T follicular helper cell (primary cell): ENCODE measurements at places on chromosomes 5 and 9.
A peak's percentile ranks its signal among the peaks of the same experiment; 100 is the strongest.

- DNase-seq: no peak
Measured at GRCh38 chr9:85892401-85892800, 48.5 kb upstream of the NAA35 start.

GRCh38 chr9:98978231-98978681 is 34.5 kb downstream of the COL15A1 start:
- DNase-seq: no peak

DNA sequence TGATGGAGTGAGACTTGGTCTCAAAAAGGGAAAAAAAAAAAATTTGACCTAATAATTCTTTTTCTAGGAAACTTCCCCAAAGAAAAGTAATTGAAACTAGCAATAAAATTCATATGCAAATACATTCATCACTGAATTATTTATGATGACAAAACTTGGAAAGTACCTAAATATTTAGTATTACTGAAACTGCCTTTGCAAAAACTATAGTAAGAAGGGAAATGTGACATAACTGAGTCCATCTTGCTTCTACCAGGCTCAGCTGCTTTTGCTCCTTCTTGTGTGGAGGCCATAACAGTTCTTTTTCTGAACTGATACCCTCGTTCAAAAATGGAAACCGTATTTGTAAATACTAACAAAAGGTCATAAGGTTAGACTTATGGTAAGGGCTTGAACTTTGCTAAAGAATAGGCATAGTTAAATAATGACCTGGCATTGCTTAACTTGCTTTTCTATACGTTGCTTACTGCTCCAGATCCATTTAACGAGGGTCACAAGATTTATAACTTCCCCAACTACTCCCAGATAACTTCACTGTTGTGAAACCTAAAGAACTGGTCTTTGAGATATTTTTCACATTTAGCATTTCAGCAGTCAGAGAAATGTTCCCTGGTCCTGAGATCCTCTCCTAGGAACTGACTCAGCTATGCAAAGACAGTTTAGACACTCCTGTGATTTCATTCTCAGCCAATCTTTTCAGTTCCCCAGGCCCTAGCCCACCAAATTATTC is 68.4 kb downstream of the CFAP95 start:
- DNase-seq: no peak

GRCh38 chr9:134146774-134147493 is 11.1 kb downstream of the WDR5 start:
- DNase-seq: no peak

GRCh38 chr5:109643791-109644350 is 45.9 kb upstream of the MAN2A1 start:
- no peak for DNase-seq

- DNase-seq: no peak
Measured at GRCh38 chr5:115398719-115399118, 102.3 kb upstream of the CCDC112 start.

DNA sequence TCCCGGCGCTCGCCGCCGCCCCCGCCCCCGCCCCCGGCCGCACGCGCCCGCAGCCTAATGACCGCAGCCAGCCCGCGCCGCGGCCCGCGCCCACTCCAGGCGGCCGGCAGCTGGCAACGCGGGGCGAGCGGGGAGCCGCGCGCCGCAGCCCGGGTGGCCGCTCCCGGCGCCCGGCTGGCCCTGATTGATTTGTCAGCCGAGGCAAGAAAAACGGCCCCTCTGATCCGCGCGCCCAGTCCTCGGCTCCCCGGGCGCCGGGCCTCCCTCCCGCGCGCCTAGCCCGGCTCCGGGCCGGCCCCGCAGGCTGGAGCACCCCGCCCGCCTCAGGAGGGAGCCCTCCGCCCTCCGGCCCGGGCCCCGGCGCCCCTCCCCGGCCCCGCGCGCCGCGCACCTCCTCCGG is 11.9 kb upstream of the LHX2 start:
- no peak for DNase-seq

DNA sequence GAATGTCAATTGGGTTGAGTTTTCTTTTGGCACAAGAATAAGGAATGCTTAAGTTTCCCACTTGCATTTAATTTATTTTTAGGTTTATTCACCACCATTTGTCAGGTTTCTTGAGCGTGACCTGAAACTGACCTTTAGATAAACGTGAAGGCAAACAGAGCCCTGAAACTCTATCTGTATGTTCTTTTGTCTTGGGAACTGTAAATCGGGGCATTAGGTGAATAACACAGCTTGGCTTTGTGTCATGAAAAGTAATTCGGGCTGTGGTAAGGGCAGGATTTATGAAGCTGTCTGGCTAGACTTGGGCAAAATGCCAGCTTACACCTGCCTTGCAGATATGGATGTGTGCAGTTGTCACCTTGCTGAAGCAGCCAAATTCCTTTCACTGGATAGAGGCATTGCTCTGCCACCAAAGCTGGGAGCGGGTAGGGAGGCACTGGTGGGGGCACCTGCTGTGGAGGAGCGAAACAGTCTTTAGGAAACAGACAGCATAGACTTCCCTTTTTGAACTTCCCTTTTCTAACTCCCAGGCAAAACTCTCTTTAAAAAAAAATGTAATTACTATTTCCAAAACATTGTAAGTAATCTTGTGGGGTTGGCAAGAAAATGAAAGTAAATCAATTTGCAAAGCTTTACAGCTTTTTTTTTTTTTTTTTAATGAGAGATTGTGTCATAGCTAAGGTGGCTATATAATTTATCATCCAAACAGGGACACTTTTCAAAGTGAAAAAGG is 545.2 kb downstream of the CSNK1G3 start:
- no peak for DNase-seq

DNA sequence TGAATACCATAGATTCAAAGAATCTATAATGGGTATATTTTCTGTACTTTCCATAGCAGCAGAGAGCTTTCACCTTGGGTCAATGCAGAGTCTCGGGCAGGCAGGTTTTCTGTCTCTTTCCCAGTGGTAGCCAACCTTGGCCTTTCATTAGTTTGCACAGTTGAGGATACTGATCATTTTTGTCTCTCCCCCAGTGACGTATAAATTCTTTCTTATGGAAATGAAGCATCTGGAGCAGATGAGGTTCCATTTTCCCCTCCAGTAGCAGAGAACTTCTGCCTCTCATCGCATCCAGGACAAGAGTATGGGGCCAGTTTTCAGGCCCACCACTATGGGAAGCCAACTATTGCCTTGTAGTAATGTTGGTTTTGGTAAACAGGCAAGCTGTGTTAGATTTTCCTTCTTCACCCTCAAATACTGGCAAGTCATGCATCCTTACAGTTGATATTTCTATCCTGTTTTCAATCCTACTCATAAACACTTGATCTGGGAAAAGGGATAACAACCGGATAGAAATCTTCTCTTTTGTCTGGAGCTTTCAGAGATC is 845.2 kb upstream of the CDH18 start:
- DNase-seq: no peak

DNA sequence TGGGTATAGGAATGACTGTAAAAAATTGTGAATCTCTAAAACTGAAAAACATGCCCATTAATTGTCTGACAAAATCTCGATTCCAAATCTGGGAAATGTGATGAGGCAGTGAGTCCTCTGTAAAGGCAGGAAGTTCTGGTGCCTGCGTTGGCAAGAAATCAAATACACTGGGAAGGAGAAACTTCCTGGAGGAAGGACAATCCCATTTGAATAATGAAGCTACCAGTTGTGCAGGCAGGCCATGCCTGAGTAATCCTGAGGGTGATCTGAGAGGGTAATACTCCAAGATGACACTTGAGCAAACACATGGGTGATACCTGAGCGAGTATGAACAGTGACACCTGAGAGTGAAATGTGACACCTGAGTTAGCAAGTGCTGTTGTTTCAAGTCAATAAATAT is 49.7 kb downstream of the KIF24 start:
- no peak for DNase-seq

- no peak for DNase-seq
Measured at GRCh38 chr9:107972346-107972745, 482.8 kb upstream of the KLF4 start.

DNA sequence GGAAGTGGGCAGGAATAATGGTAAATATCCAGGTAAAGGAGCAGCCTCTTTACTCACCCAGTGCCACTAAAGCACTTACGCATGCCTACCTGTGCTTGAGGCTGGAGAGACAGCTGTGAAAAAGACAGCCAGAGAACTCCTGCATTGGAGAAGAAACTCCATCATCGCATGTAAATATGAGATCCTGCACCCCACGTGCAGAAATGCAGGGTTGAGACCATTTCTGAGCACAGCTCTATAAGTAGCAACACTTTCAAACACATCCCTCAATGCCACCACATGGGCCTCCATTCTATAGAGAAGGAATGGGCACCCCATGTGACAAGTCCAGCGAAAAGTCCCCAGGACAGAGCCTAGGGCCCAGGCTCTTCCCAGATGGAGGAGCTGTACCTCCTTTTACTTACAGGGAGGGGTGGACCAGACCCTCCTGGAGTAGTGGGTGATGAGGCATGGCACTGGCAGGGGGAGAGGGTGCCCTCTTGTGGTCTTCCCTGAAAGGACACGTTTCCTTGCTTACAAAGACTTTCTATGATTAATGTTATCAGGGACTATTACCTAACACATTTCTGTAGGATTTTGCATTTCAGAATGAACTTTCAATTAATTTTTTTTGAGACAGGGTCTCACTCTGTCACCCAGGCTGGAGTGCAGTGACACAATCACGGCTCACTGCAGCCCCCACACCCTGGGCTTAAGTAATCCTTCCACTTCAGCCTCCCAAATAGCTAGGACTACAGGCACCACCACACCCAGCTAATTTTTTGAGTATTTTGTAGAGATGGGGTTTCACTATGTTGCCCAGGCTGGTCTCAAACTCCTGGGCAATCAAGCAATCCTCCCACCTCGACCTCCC is 55.3 kb upstream of the IL17B start:
- peak; percentile 13 for DNase-seq

DNA sequence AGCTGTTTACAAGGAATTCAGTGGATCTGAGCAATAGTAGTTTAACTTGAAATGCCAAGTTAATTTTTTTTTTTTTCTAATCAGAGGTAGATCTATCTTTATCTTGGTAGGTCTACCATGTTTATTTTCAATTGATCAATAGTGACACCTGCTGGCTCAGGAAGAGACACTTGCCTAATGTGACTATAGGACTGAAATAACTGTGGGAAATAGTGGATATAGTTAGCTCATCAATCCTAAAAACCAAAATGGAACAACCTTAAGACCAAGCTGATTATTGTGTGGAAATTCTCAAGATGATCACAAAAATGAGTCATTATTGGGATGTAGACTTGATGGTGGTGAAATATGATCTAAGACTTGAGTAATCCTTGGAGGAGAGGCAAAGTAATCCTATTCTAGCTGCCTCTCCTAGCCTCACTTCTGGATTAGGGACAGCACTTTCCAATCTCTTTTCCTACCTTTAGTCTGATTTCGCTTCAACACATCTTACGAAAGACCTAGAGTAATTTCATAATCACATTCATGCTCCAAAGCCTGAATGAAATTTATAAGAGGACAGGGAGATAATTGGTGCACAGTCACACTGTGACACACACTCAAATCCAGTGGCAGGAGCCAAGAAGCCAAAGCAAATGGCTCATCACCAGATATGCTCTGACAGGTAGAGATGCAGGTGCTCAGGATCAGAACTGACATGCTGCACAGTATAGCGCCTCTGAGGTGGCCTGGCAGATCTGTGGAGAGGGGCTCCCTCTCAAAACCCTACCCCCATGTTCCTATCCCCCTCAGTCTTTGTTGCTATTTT is 156.3 kb downstream of the HMHB1 start:
- DNase-seq: no peak

DNA sequence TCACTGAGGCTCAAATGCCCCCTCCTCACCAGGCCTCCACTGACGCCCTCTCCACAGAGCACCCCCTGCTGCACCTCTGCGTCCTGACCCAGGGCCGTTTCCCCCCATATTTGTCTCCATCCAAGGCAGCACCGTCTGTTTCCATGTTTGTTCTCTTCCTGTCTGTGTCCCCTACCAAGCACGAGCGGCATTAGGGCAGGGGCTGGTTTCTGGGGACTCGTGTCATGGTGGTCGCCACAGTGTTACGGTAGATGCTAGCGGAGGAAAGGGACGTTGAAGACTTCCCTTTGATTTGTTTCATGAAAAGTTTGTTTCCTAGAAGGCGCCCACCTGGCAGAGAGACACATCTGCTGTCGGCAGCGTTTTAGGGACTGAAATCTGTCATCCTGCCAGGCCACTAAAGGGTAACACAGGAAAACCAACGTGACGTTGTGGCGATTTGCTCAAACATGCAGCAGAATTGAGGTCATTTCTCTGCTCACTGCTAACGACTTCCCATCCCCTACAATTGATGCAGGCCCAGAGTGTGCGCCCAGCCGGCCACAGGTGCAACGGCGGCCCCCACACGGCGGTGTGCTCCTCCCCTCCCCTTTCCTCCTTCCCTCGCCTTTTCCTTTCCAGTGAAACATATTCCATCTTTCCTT is 79.3 kb upstream of the IRX4 start:
- DNase-seq: no peak

GRCh38 chr9:76866689-76867088 is 39.2 kb downstream of the PRUNE2 start:
- DNase-seq: no peak

DNA sequence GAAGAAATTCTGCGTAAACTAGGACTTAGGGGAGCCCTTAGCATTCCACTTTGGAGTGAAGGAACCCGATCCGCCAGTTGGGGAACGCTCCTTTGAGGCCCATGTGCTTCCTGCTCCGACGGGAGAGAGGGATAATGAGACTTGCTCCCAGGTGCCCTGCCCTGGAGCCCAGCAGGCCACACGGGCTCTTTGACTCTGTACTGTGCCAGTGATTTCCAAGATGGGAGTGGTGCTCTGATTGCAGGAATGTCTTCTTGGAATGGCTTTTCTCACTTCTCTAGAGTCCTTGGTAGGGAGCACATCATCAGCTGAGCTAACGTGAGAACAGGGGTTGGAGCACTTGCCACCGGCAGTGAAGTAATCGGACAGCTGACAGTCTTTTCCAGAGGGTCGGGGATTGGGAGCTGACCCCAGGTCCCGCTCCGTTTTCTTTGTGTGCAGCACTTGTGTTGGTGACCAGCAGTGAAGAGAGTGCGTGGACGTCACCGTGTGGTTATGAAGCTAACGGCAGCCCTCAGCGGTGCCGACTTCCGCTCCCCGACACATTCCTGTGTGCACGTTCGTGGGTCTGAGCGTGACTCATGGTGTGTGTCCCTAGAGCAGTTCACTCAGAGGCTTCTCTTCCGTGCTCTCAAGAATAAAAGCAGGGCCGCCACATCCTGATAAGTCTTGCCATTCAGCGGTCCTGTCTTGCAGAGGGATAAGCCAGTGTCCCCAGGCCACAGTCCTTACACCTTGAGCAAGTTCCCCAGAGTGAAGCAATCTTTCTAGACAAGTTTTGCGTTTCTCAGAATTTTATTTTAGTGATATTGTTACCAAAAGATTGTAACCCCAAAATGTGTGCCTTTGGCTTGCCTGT is 25.6 kb downstream of the ABL1 start:
- no peak for DNase-seq

- DNase-seq: peak; percentile 62
Measured at GRCh38 chr9:132268725-132269352, 85.9 kb downstream of the SETX start.

- DNase-seq: no peak
Measured at GRCh38 chr9:93599571-93600403, 23.4 kb downstream of the PHF2 start.

- DNase-seq: no peak
Measured at GRCh38 chr9:129150672-129151211, 27.3 kb downstream of the IER5L start.
